ENCODE measurements at places on chromosomes 13 and 19.

- peak; percentile 95 for DNase-seq
Observed at GRCh38 chr19:57613941-57614743, at the start of gene ZNF134. Gene ZNF134 (plus strand): TSS chr19:57614242. CDS start chr19:57619469, 5,227 bp downstream.

DNA sequence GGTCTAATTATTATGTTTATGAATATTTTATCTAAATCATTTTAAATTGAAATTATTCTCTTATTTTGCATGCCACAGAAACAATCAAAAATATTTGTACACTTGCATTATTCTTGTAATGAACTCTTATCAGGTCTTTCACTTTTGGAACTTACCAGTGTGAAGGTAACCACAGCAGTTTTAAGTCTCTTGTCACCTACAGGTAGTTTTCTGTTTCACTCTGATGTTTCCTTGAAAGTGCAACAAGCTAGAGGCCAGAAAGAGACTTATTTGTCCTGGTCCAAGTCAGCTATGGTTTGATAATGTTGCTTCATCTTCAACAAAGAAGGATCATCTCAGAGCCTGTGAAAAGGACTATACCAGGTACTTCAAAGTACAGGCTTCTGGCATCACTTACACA, 133.4 kb upstream of the NBEA start:
- DNase-seq = no peak

DNA sequence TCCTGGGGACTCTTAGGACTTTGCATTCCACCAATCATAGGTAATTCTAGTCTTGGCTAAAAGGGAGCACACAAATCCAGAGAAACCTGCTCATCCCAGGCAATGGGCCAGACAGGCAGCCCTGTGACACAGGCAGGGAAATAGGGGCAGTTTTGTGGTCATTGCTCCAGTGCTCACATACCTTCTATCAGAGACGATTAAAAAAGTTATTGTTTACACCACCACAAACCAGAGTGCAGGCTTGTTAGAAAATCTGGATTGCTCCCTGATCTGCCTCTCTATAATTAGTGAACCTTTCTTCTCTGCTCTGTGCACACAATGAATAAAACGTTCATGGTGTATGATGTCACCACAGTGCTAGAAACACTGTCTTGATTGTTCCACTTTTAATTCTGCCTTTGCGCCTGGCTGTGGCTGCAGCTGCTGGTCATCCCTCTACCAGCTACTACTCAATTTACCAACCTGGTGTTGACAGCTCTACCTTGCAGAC, 121.6 kb upstream of the SPATA13 start:
- no peak for DNase-seq

GRCh38 chr19:13505761-13506470, 363 bp downstream of the CACNA1A start:
- peak; percentile 36 for DNase-seq

DNA sequence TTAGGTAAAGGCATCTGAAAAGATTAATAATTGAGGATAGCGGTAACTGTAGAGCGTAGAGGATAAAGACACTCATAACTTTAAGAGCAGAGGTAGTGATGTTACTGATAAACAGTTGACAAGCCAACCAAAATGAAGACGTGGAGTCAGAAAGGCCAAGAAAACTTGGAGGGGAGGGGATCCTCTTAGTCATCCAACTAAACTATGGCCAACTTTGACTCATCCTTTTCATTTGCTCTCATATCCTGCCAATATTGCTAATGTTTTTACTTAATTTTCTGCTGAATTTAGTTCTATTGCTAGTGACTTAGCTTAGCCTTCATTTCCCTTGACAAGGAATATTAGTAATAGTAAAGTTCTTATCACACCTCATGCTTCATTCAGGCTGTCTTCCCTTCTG, 13.4 kb downstream of the ITGBL1 start:
- no peak for DNase-seq

DNA sequence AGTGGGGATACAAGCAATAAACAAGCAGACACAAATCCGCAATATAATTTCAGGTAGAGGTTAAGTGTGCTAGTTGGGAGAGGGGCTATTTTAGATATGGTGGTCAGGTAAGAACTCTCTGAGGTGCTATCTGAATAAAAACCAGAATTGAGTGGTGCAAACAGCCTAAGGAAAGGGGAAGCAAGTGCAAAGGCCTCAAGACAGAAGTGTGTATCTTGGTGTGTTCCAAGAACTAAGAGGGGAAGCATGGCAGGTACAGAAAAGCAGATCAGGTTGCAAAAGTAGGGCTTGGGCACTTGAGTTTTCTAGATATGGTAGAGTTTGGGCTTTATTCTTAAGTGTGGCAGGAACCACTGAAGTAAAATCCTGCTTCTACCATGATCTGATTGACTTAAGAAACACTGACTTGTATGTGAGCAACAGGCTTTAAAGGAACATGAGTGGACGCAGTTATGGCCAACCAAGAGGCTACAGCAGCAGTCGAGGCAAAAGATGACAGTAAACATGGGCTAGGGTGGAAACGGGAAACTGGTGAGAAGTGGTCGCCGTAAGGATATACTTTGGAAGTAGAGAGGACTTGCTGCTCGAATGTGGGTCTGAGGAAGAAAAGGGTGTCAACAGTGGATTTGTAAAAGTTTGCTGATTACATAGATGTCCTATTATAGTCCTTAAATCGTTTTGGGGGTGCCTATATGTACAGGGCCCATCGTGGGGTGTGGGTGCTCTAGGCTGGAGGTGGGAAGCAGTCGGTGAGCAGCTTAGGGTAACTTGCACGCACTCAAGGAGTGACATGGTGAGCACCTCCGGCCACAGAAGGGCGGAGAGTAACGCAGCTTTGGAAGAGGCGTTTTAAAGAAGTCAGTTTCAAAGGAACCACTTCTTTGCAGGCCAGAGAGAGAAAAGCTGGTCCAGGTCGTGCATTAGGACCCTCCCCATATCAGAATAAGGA, 677 bp downstream of the TGDS start:
- peak; percentile 21 for DNase-seq

DNA sequence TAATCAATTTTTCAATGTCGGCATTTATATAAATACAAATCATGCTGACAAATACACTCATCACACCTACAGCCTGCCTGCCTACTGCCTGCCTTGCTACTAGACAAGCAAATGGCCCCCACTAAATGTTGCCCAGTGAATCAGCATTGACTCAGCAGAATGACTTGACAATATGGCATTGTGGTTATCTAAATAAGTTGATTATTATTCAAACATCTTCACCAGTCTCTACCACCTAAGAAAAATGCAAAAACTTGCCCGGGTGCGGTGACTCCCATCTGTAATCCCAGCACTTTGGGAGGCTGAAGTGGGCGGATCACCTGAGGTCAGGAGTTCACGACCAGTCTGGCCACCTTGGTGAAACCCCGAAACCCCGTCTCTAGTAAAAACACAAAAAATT, 296.1 kb downstream of the PCDH9 start:
- no peak for DNase-seq

DNA sequence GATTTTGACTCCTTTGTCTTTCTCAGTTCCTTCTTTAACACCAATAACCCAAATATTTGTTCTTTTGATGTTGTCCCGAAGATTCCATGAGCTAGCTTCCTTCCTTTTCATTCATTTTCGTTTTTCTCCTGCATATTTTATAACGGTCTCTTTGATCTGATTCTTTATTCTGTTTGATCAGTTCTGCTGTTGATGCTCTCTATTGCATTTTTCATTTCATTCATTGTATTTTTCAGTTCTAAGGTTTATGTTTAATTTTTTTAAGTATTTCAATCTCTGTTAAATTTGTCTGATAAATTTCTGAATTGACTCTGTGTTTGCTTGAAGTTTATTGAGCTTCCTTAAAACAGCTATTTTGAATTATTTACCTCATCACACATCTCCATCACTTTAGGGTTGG, 68.4 kb upstream of the LRCH1 start:
- DNase-seq = no peak

DNA sequence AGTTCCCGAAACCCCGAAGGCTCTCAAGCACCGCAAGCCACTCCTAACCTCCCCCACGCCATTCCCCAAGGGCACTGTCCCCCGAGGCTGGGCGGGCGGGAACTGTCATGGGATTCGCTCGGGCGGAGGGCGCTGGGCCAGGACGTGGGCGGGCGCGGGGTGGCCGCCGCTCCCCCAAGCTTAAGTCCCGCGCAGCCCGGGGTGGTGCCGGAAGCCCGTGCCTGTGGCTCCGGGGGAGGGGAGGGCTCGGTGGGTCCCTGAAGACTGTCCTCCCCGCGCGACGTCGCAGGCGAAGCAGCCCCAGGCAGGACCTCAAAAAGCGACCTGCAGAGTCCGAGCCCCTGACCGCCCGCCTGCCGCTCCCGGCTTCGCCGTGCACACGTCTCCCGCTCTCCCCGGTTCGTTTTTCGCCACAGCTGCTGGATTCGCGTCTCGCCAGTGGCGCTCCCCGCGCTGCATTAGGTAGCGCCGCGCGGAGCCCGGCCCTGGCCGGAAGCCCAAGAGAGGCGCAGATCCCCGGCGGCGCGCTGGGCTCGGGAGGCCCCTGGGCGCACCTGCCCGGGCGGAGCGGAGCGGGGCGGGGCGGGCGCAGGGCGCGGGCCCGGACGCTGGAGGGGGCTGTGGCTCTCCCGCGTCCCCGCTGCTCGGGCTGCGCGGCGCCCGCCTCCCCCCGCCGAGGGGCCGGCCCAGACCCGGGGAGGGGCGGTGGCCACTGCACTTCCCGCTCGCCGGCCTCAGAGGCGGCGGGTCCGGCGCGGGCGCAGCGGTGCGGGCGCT, at the start of gene FARP1:
Gene FARP1 (plus strand): TSS at position 715 of the 777 bp plus-strand sequence. CDS start 70,149 bp downstream, outside the sequence.
- peak; percentile 73 for DNase-seq

DNA sequence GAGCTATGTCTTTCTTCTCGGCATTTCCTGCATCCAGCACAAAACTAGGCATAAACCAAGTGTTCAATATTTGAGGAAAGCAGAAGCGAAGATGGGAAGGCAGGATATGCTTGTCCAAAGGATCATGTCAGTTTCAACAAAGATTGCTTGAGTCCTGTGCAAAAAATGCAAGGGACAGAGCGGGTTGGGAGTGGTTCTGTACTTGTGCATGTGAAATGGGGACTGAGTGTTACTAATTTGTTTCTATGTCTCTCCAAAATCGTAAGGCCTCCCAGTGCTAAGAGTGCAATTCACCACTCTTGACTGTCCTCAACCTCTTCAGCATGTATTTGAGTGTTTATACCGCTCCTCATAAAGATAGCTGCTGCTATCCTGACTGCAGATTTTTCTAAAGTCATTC, 166.2 kb downstream of the DLEU7 start:
- DNase-seq = no peak

GRCh38 chr13:101527130-101527529, 74.7 kb downstream of the ITGBL1 start:
- no peak for DNase-seq

GRCh38 chr13:107157271-107157670, 589.3 kb upstream of the ARGLU1 start:
- no peak for DNase-seq

- DNase-seq = no peak
Observed at GRCh38 chr13:99835442-99835841, 136.1 kb downstream of the ZIC5 start.

DNA sequence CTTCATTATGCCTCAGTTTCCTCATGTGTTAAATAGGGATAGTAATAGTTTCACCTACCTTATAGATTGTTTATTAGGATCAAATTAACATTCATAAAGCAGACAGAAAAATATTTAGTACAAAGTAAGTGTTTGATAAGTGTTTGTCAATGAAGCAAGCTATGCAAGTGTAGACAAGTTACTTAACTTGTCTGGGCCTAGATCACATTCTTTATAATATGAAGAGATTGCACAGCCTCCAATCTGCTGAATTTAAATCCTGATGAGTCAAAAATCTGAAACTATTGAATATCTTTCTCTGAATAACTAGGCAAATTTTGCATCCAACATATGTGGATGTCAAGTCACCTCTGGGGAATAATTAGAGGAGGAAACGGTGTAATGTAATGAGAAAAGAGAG, 170.5 kb downstream of the MZT1 start:
- DNase-seq = no peak

DNA sequence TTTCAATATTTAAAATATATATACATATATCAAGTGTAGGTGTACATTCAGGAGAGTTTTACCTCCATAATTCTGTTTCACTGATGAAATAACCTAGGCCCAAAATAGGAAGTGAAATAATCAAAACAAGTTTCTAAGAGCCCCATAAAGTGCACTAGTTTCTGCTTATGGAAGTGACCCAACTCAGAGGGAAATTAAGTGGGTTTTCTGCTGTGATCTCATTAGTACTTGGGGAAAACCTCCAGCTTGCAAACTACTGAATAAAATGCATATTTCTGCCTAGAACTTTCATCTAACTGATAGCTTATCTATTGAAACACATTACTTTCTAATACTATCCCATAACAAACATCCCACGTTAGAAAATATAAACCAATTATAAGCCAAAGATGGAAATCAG, 45.4 kb upstream of the MIR17HG start:
- peak; percentile 42 for DNase-seq

DNA sequence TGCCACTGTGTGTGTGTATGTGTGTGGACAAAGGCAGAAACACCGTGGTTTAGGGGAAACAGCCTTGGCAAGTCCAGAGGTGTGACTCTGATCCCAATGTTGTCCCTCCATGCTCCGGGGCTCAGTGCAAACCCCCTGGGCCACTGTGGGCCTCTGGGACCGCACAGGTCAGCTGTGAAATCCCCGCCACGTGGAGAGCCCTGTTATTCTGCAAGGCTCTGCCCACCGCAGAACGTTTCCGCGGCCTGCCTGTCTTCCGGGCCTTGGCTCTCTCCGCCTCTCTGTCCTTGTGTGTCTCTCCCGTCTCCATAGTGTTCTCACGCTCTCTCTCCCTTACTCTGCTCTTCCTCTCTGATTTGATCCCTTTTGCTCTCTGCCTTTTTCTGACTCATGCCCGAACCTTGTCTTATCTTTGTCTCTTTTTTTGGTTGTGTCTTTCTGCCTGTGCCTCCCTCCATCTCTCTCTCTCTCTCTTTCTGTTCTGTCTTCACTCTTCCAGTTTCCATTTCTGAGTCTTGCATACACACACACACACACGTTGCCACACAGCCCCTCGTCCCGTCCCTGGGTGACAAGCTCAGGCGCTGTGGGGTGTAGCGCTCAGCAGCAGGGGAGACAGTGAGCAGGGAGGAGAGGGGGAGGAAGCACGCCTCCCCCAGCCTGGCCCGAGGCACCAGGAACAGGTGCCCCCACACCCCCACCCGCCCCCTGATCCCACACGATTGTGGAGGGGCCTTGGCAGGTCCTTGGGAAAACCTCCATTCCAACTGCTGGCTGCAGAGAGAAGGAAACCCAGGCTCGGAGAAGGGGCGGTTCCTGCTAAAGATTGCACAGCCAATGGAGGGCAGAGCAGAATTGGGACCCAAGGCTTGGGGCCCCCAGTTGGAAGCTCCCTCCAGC, 3.0 kb downstream of the TTYH1 start:
- peak; percentile 84 for DNase-seq

DNA sequence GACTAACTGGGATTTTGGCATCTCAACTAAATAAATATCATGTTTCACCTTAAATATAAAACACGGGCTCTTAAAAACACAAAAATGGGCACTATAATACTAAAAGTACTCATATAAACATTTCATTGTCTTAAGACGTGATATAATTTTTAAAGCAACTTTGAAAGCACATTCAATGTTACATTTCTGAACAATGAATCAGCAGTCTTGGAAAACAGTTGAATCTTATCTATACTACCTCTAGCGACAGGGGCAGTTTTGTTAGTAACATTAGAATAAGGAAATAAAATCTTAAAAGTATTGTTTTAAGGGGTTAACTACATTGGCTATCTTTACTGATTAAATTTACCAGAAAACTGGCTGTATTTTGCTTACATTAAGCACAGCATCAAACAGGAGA, 156.9 kb downstream of the UGGT2 start:
- no peak for DNase-seq
